ENCODE measurements at places on chromosomes 1 and 21.

DNA sequence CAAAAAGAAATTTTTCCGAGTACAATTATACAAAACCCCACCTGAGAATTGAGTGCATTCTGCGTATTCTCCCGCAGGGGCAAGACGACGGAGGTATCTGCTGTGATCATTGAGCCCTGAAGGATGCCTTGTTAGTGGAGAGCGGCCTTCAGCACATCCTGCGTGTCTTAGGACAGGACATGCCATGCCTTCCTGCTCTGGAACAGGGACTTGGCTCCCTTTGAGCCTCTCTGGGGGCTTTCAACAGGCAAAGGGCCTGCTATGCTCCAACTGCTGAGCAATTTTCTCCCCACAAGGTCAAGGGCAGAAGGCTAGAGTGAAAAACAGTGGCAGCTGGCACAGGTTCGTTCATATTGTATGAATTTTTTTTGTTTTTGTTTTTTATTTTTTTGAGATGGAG lies 52.4 kb downstream of the TOR1AIP2 start:
- no peak for DNase-seq

DNA sequence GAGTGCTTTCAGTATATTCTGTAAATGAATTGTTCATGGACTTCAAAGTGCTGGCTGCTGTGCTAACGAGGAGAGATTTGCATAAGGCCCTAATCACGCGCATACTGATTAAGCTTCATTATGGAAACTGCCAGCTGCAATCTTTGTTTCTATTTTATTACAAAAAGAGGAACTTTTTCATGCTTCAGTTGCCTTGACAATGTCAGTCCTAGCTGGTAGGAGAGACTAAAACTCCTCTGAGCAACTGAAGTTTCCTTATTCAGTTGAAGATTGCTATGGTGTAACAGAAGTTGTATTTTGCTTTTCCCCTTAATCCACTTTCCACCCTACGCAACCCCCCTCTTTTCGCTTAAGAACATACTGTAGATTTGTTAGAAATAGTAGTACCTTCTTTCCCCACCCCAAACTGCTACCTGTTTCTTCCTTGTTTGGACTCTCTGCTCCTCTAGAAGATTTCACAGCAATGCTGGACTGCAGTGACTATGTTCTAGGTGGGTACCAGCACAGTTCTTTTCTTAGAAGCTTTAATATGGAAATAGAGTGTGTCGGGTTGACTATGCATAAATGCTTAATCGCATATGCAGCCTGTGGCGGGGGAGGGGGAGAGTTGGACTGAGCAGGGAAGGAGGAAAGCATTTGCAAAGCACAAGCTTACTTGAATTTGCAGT lies 108.3 kb downstream of the POU2F1 start:
- DNase-seq = no peak

GRCh38 chr1:151581451-151581850 lies 30.4 kb upstream of the SNX27 start:
- DNase-seq = no peak

DNA sequence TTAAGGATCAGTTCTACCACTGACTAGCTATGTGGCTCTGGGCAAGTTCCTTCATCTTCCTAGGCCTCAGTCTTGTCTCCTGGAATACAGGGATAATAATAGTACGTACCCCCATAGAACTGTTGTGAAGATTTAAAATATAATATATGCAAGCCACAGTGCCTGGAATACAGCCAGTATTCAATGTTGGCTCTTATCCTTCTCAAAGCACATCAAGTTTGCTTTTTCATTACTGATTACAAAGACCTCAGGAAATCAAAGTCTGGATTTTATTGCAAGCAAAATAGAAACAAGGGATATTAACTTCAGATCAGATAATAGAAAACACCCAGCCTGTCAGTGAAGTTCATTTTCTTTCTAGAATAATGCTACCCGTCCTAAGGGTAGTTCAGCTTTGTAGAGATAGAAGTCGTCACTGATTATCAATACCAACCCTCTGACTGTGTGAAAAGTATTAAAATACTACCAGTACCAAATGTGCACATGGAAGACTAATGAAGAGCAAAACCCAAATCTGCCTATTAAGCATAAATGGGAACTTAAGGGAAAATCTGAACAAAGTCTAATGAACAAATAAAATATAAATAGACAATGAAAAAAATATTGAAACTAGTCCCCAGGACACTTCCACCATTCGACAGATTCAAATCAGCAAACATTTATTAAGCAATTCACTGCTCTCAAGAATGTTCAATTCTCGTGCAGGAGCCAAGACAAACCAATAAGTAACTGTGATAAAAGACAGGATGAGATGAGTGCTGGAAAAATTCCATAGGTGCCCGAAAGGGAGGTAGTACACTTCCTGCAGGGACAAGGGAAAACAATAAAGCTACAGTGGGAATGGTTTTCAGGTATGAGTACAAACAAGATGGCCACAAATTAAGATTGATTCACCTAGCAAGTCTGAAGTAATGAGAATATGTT lies 206.2 kb downstream of the SMYD3 start:
- DNase-seq = no peak

DNA sequence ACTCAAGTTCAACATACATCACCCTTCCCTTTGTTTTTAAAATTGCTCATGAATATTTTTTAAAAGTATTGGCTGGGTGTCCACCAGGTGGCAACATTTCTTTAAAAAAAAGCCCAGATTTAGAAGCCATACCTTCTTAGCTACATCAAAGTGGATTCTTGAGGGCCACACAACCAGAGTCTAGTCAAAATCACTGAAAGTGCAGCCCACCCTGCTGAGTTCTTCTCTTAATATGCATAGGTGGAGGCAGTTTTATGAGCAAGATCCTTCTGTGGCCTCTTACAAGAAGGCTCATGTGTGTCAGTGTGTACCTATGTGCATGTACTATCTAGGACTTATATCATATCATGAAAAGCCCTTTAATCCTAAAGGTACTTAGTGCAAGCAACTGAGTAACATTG lies 16.9 kb upstream of the GNG12 start:
- DNase-seq = no peak

DNA sequence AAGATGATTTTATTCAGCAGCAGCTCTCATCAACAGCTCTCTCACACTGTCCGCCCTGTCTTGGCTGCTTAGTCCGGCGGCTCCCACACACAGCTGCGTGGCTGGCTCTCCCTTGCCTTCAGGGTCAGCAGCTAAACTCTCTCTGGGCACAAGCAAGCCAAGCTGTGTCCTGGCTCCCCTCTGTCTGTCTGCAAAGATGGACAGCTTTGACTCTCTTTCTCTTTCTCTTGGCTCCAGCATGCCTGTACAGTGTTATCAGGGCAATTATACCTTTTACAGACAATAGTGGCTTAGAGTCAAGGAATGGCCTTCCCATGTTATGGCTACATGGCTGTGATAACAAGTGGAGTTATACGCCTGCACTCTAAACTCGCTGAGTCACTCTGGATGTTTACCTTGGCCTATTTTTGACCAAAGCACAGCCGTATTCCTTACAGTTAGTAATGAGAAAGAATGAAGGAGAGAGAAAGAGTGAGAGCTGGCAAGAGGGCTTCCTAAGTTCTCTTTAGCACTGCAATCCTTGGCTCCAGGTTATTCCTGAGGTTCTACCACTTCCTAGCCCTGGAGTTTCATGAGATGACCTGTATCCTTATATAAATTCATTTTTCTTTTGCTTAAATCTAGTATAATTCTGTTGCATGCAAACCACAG lies 59.9 kb upstream of the ZSWIM5 start:
- no peak for DNase-seq

GRCh38 chr1:230913496-230913895 lies 45.2 kb upstream of the C1orf198 start:
- no peak for DNase-seq
